Breast epithelium (tissue), 4 donors: ENCODE measurements at places on chromosomes 2 and 18.

DNA sequence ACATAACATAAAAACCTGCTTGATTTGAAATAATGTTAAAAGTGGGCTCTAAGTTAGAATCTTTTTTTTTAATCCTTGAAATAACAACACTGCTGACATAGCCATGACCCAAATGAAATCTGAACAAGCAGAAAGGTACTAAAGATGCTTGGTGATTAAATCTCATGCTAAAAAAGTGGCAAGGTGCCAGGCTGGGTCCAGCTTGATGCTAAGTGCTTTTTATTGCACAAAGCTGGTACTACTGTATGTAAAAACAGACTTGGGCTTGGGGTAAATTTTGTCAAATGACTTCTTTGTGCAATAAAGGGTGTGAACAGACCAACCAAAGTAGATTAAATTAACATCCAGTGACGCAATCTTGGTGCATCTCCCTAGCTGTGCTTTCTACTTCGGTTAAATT is 13.4 kb downstream of the BCL11A start:
- DNase-seq = no peak

- no peak for DNase-seq
Observed at GRCh38 chr2:178422097-178422496, 28.9 kb downstream of the PRKRA start.

- DNase-seq = no peak
Observed at GRCh38 chr2:186592137-186592875, 2.5 kb downstream of the ITGAV start.

DNA sequence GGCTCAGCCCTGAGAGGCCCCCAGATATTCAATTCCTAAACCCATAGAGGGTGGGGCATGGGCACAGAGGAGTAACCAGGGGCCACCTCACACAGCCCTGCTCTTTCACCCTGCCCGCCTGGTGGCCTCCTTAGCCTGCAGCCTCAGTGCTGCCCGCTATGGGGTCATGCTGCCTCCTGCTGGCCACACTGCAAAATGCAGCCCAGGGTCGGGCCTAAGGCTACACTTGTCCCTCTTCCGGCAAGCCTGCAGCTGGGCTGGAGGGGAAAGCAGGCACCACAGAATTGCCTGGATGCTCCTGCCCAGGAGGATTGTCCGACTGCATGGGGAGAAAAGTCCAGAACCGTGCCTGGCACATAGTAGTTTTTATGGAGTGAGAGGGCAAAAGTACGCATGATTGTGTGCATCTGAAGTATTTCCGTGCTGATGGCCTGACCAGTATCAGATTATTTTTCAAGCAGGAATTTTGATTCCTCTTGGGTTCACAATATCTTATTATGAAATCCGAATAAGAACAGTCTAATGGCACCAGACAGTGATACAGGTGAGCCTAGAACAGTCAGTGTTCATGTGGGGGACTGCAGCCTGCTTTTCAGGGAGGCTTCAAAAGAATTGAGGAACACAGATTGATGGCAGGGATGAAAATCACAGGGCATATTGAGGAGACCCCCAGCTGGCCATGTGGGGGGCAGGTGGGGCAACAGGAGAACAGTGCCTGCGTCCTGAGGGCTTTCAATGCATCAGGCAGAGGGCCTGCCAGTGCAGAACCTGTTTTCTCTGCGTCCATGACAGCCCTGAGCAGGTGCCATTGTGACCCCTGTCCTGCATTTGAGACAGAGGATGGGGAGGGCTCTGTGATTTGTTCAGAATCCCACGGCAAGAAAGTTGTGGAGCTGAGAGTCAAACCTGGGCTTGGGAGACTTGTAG is 51.2 kb upstream of the ALPP start:
- DNase-seq = no peak

DNA sequence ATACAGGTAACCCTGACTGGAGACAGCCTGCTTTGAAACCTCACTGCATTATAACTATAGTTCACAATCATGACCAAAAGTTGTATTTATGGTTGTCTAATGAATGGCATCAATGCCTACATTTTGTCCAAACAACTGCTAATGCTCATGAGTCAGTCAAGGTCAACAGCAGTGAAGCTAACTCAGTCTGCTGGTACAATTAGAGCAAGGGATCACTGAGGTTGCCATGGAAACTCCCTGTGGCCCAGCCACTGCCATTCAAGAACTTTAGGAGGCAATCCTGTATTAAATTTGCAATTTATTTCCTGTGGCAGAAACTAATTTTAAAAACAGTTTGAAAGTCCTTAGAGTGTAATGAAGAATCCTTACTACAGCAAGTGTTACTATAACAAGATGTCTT is 185.1 kb upstream of the SMAD7 start:
- DNase-seq = no peak

- no peak for DNase-seq
Observed at GRCh38 chr18:75172299-75173124, 36.4 kb downstream of the PTGR3 start.

DNA sequence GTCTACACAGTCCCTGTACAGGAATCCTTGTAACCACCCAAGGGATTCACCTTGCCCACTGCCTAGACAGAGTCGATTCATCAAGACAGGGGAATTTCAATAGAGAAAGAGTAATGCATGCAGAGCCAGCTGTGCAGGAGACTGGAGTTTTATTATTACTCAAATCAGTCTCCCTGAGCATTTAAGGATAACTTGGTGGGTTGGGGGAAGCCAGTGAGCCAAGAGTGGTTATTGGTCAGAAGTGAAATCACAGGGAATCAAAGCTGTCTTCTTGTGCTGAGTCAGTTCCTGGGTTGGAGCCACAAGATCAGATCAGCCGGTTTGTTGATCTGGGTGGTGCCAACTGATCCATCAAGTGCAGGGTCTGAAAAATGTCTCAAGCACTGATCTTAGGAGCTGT is 17.8 kb upstream of the FAM98A start:
- DNase-seq = no peak
